Stimulated activated CD8-positive, alpha-beta memory T cell treated with anti-CD3 and anti-CD28 coated beads, Interleukin-7, amount 100 ng/mL, for 1 hour (primary cell): ENCODE measurements at places on chromosomes 3 and 15.

DNA sequence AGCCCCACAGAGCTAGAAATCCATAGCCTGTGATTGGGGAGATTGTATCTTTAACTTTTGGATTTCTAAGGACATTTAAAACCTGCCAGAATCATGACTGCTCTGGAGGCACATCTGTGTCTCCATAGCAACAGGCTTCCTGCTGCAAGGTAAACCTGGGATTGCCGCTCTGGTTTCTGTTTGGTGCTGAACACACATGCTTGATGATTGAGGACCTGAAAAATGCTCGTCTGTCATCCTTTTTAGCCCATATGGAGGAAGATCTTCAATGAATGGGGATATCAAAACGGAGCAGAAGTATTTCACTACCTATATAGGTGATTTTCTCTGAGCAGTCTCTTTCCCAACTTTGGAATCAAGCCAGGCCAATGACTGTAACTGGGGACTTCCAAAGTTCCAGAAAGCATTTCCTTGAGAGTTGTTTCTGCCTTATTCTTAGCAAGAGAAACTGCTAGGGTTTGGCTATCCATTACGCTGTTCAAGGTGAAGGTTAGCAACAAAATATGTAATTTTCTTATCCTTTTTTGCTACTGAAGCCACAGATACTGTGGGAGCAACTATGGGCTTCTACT is 96.5 kb upstream of the TNIK start:
- DNase-seq, result no peak

DNA sequence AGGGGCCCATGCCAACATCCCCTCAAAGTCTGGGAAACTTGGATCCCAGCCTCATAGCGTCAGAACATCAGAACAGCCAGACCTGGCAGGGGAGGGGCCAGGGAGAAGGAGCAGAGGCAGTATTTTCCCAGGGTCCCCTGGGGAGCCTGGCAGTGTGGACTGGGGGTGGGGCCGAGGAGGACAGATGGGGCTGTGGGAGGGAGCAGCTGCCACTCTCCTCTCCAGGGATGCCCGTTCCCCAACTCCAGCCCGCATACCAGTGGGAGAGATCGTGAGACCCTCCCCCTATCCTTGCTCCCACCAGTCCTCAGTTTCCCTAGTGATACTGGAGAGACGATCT is 6.5 kb upstream of the DNAJB8 start:
- DNase-seq, result no peak

GRCh38 chr3:124565013-124565412 is 165.2 kb upstream of the UMPS start:
- DNase-seq, result peak; percentile 8

DNA sequence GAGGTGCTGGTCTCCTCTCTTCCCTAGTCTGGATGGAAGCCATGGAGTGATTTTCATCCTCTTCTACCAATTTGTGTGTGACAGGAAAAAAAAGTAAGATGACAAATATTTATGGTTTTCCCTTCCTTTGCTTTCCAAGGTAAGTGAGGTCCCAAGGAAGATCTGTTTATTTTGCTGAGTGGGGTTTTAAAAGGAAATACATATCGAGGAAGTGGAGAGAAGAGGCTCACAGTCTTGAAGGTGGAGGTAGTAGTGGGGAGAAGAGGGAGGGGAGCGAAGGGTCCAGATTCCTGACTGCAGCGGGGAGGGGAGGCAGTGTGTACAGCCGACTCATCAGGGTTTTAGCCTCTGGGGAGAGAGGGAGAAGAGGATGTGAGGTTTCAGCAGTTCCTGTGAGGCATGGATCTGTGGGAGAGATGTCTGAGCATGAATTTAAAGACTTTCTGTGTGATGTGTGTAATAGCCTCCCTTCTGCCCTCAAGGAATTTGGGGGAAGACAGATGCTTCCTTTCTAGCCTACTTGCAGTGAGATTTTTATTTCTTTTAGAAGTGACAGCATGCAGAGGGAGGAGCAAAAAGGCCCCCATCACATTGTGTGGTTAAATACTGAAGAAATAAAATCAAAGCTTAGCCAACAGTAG is 272.4 kb downstream of the THRB start:
- DNase-seq, result no peak

DNA sequence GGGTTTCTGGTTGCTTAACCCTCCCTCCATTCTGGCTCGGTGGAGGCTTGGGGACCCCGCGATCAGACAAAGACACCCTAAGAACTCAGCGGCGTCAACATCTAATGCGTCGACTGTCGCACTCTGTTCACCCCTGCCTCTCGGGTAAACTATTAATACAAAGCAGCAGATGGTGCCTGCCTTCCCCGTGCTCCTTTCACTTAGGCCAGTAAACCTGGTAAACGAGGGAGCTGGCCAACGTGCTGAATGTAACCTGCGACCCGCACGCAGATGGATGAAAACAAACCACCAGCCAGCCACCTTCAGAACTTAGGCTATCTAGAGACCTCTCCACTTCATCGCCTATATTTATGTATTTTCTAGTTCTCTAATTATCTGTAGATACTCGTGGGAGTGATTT is 848 bp upstream of the CADPS start:
- no peak for DNase-seq

GRCh38 chr3:195188426-195188927 is 82.5 kb downstream of the XXYLT1 start:
- no peak for DNase-seq

DNA sequence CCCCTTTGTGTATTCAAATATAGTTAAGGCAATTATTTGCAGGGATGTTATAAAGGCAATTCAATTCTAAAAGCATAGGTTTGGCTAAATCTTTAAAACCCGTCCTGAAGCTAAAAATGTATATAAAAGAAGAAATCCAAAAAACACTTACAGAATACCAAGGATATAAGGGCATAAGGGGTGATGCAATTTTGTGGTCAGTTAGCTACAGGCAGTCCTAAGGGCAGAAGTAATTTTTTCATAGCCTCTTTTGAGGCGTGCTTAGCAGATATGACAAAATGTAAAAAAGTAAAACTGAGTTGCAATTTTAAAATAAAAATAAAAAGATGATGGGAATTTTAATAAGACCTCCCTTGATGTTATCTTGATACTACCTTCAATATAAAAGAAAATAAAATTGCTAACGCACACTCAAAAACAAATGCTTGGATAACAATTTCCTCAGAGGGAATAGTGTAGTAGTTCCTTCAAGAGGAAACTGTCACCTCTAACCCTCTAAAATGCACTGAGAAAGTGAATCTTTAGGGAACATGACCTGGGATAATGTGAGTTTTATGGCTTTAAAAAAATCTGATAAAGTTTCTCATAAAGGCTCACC is 104.2 kb downstream of the MYH15 start:
- DNase-seq, result no peak
